H1 (cell line): ENCODE measurements at places on chromosomes 16 and 17. TPM values are rescaled to one million over a fixed set of nuclear protein-coding genes. Genes with fewer than 3 reads are reported as not detected.
A peak's percentile ranks its signal among the peaks of the same experiment; 100 is the strongest.

DNA sequence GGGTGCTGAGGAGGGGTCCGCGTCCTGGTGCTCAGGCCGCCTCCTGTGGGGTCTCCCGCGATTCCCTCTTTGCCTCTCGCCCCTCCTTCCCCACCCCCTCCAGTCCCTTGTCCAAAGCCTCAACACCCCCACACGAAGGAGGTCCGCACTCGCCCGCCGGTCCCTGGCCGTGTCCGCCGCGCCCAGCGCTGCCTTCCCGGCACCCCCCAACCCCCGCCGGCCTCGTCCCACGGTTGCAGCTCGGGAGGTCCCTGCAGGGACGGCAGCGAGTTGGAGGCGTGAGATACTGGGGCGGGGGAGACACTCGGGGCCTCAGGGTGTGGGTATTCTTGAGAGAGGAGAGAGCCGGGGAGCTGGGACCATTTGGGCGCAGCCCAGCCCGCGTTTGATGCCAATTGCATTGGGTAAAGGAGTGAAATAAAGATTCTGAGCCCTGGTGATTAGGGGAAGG lies 468 bp downstream of the FLYWCH2 start:
- H3K27ac ChIP-seq = no peak overlapping the region
- H3K4me3 ChIP-seq = peak overlapping the region; percentile 81
- H3K4me1 ChIP-seq = peaks cover 1% of the 10 kb centered on the region; the same call in 1 of the 2 replicates
- no peaks in the 10 kb centered on the region for H3K27me3 ChIP-seq
- H3K36me3 ChIP-seq = no peaks in the 10 kb centered on the region

GRCh38 chr17:74213861-74214391 lies 555 bp downstream of the TTYH2 start:
- H3K27me3 ChIP-seq = peaks cover 20% of the 10 kb centered on the region
- peaks cover 21% of the 10 kb centered on the region for H3K4me1 ChIP-seq
- peaks cover 12% of the 10 kb centered on the region for H3K36me3 ChIP-seq
- H3K4me3 ChIP-seq = peak overlapping the region; percentile 62
- peak; percentile 57 for DNase-seq
- H3K27ac ChIP-seq = no peak overlapping the region

GRCh38 chr17:50774225-50774803 lies 7.0 kb upstream of the ANKRD40CL start:
- H3K36me3 ChIP-seq = no peaks in the 10 kb centered on the region
- H3K27me3 ChIP-seq = no peaks in the 10 kb centered on the region
- no peak overlapping the region for H3K27ac ChIP-seq
- no peak overlapping the region for H3K4me3 ChIP-seq
- DNase-seq = no peak

The C16orf86 gene
- total RNA-seq = 2.0 and 2.3 TPM in 2 replicates

The CA7 gene
- 1.7 and 1.8 TPM in 2 replicates for total RNA-seq

The HOXB9 gene
- total RNA-seq = not detected in 2 replicates

DNA sequence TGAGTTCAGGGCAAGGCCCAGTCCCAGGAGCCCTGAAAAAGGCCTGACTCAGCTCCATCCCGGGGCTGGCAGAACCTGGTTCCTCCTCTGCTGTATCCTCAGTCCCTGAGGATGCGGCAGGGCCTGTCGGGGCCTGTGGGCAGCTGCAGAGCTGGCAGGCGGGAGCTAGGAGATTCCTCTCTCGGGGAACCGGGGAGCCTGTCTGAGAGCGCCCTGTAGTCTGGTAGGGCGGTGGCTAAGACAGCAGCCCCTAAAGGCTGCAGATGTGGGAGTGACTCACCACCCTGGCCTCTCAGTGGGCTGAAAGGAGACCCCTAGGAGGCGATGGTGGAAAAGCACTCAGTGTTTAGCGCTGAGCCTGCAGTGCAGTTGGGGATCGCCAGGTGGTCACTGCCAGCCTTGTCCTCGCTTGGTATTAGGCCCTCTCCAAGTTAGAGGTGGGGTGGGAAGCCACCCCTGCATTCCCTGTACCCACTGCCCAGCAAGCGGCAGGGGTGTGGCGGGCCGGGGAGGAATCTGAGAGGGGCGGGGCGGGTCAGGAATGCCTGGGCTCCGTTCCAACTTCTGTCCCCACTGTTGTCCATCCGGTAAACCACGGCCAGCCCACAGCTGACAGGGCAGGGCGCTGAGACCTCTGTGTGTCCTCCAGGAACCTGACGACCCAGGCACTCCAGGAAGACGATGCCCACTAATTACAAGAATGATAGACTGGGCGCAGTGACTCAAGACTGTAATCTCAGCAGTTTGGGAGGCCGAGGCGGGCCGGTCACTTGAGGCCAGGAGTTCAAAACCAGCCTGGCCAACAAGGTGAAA lies 29.5 kb upstream of the CDH1 start:
- H3K4me1 ChIP-seq = peaks cover 16% of the 10 kb centered on the region
- peak; percentile 66 for DNase-seq
- H3K27me3 ChIP-seq = no peaks in the 10 kb centered on the region
- H3K36me3 ChIP-seq = no peaks in the 10 kb centered on the region
- H3K4me3 ChIP-seq = no peak overlapping the region

GRCh38 chr16:2911638-2912329 lies at the start of gene FLYWCH1:
TSS of gene FLYWCH1 (plus strand) at chr16:2911931. CDS start at chr16:2929686, 17,755 bp downstream.
- H3K4me1 ChIP-seq = no peaks in the 10 kb centered on the region
- no peaks in the 10 kb centered on the region for H3K27me3 ChIP-seq
- peak within 1 kb of the TSS; percentile 87 for H3K4me3 ChIP-seq
- DNase-seq = peak; percentile 96
- H3K27ac ChIP-seq = no peak within 1 kb of the TSS
- peaks cover 4% of the 10 kb centered on the region; the same call in 1 of the 2 replicates for H3K36me3 ChIP-seq

DNA sequence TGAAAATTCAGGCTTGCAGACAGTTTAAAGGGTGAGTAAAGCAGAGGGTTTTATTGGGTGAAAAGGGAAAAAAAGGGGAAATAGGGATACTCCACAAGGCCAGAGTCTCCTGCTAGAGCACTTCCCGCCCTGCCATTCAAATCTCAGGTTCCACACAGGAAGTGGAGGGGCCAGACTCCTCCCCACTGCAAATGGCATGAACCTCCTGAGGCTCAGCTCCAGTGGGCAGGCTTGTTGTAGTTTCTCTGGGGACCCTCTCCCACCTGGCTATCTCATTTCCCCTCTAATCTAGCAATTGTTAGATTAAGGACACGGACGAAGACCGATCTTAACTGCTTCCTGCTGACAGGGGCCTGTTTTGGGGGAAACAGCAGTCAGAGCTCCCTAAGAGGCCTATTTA lies 43.4 kb downstream of the TAOK1 start:
- no peak overlapping the region for H3K4me3 ChIP-seq
- no peaks in the 10 kb centered on the region for H3K36me3 ChIP-seq
- DNase-seq = no peak

- no peaks in the 10 kb centered on the region for H3K27me3 ChIP-seq
- H3K4me3 ChIP-seq = no peak overlapping the region
- no peak overlapping the region for H3K27ac ChIP-seq
- H3K36me3 ChIP-seq = no peaks in the 10 kb centered on the region
Measured at GRCh38 chr16:28859326-28859725, 4.3 kb upstream of the SH2B1 start.

DNA sequence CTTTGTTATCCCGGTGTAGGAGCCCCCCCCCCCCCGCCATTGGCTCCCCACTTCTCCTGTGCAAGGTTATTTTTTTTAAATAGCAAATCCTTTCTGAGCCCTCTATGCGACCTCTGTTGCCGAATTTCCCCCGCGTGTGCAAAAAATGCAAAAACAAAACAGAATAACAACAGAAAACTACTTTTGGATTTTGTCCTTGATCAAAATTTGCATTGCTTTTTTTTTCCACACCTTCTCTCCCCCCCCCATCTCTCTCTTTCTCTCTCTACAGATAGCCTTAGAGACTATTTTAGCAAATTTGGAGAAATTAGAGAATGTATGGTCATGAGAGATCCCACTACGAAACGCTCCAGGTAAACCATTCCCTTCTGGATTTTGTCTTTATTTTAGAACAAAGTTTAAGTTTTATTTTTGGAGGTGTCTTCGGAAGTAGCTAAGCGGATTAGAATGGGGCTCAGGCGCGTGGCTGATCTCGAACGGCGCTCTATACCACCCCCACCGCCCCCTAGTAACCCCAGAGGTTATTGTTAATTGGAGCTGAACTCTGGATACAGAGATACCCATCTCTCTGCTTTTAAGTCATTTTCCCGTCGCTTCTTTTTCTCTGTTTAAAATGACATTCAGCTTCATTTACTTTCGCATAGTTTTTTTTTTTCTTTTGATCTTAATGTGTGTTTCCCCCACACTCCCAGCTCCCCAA lies 1.0 kb downstream of the MSI2 start:
- H3K4me1 ChIP-seq = peaks cover 40% of the 10 kb centered on the region
- peaks cover 8% of the 10 kb centered on the region for H3K27me3 ChIP-seq
- peak overlapping the region; percentile 72 for H3K4me3 ChIP-seq
- peaks cover 3% of the 10 kb centered on the region; the same call in 1 of the 2 replicates for H3K36me3 ChIP-seq

The RNFT1 gene
- 4.7 and 5.2 TPM in 2 replicates for total RNA-seq

GRCh38 chr17:72412650-72413076 lies 291.8 kb downstream of the SOX9 start:
- H3K4me3 ChIP-seq = no peak overlapping the region
- DNase-seq = no peak
- peaks cover 2% of the 10 kb centered on the region; the same call in 1 of the 2 replicates for H3K4me1 ChIP-seq
- H3K27me3 ChIP-seq = peaks cover 28% of the 10 kb centered on the region
- H3K27ac ChIP-seq = no peak overlapping the region

The CAVIN1 gene
- total RNA-seq = 41.6 and 43.5 TPM in 2 replicates

DNA sequence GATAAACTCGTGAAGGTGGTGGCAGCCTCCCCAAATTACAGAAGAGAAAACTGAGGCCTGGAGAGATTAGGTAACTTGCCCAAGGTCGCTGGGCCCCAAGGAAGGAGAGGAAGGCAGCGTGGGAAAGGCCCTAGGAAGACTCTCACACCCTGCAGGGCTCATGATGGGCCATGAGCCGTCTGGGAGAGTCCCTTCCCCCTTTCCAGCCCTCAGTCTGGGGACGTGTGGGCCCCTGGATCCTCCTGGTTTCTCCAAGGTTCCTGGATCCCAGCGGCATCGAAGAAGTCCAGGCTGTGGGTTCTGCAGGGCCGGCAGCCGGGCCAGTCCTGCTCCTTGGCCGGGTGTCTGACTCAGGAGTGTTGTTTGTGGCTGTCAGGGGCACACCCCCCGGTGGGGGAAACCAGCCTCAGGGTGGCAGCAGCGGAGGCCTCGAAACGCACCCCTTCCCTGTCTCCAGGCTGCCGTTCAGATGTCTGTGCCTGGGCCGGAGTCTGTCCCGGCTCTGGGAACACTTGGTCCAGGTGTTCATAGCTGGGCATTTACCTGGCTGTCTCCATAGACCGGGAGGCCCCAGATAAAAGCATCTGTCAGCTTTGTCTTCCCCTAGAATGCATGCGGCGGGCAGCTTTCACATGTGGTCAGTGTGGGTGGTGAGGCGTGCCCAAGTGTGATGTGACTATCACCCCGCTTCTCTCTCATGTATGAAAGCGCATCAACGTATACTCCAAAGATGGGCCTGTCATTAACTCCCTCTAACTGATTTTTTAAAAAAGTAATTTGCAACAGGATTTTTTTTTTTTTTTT lies 3.7 kb upstream of the RAP1GAP2 start:
- H3K4me1 ChIP-seq = peaks cover under 1% of the 10 kb centered on the region; the same call in 1 of the 2 replicates
- H3K4me3 ChIP-seq = no peak overlapping the region
- H3K27ac ChIP-seq = no peak overlapping the region
- no peaks in the 10 kb centered on the region for H3K27me3 ChIP-seq

- no peak for DNase-seq
- H3K27ac ChIP-seq = no peak overlapping the region
- H3K4me1 ChIP-seq = peaks cover 11% of the 10 kb centered on the region
- no peaks in the 10 kb centered on the region for H3K36me3 ChIP-seq
- no peak overlapping the region for H3K4me3 ChIP-seq
Measured at GRCh38 chr17:59361916-59362810, 30.7 kb downstream of the YPEL2 start.

DNA sequence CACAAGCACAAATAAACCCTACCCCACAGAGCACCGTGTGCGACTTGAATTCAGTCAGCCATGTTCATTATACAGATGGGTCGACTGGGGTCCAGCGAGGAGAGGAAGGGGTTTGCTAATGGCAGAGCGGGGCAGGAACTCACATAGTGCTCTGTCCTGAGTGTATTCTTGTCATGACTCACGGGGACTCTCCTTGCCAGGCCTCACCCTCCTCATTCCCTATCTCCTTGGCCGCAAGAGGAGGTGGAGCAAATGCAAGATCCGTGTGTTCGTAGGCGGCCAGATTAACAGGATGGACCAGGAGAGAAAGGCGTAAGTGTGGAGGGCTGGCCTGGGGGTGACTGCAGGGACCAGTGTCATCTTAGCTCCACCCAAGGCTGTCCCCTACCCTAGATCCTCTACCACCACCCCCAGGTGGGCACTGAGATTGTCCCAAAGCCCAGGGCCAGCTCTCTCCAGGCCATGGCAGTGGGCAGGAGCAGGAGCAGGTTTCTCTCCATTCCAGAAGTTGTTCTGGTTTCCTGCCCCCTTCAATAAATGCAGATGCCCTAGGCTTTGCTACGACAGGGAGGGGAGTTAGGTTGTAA lies 29.4 kb downstream of the SLC12A3 start:
- H3K27me3 ChIP-seq = no peaks in the 10 kb centered on the region
- no peaks in the 10 kb centered on the region for H3K36me3 ChIP-seq
- H3K4me3 ChIP-seq = no peak overlapping the region
- H3K4me1 ChIP-seq = no peaks in the 10 kb centered on the region
- DNase-seq = no peak
- H3K27ac ChIP-seq = no peak overlapping the region

The MFAP4 gene
- total RNA-seq = 3.6 and 3.8 TPM in 2 replicates

The CMTM1 gene
- 1.9 and 2.0 TPM in 2 replicates for total RNA-seq

- H3K27ac ChIP-seq = no peak overlapping the region
- DNase-seq = peak; percentile 68
- peaks cover 27% of the 10 kb centered on the region for H3K27me3 ChIP-seq
Measured at GRCh38 chr16:7303052-7303610, 29.5 kb upstream of the RBFOX1 start.

DNA sequence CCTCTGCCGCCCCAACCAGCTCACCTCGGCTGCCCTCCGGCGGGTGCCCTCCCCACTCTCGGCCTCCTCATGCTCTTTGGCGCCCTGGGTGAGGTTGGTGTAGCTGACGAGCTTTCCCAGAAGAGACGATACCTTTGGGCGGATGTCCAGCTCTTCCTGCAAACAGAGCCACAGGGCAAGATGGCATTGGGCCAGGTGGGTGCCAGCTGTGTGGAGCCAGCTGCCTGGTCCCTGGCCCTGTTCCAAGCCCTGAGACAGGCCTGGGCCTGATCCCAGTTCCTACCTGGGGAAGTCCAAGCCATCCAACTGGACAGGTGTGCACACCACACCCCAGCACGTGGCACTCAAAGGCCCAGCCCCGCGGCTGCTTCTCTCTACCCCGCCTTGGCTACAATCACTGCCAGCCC lies 6.9 kb downstream of the SLC12A4 start:
- H3K27me3 ChIP-seq = no peaks in the 10 kb centered on the region
- H3K36me3 ChIP-seq = peaks cover 4% of the 10 kb centered on the region; the same call in 1 of the 2 replicates
- DNase-seq = no peak
- no peak overlapping the region for H3K27ac ChIP-seq
- peaks cover 15% of the 10 kb centered on the region for H3K4me1 ChIP-seq

The NEUROD2 gene
- not detected in 2 replicates for total RNA-seq

DNA sequence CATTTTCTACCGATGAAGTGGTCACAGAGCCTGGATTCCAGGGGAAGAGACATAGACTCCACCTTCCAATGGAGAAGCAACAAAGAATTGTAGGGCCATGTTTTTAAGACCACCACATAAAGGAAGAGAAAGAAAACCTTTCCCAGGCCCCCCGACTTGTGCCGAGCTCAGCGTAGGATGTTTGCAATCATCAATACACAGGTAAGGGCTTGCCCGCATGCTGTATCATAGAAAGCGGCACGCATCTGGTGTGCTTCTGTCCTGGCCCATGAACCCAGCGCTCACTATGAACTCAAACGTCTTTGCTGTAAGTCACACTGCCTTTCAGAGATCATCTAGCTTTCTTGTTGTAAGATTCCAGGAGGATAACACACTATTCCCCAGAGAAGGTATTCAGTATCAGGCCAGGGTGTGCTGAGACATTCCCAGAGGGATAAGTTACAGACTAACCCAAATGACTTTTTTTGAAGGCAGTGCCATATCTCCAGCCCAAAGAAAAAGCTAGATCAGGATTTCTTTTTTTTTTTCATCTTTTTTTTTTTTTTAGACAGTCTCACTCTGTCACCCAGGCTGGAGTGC lies 79.5 kb upstream of the RPL38 start:
- no peak overlapping the region for H3K4me3 ChIP-seq
- no peaks in the 10 kb centered on the region for H3K27me3 ChIP-seq
- H3K4me1 ChIP-seq = peaks cover 4% of the 10 kb centered on the region
- no peak for DNase-seq
